ENCODE measurements at places on chromosomes 3 and 15. TPM values are rescaled to one million over a fixed set of nuclear protein-coding genes. Genes with fewer than 3 reads are reported as not detected.

GRCh38 chr3:124702950-124703349, 27.3 kb upstream of the UMPS start:
- DNase-seq, result no peak

GRCh38 chr3:46724424-46724823, 6.8 kb upstream of the PRSS50 start:
- no peak for DNase-seq

DNA sequence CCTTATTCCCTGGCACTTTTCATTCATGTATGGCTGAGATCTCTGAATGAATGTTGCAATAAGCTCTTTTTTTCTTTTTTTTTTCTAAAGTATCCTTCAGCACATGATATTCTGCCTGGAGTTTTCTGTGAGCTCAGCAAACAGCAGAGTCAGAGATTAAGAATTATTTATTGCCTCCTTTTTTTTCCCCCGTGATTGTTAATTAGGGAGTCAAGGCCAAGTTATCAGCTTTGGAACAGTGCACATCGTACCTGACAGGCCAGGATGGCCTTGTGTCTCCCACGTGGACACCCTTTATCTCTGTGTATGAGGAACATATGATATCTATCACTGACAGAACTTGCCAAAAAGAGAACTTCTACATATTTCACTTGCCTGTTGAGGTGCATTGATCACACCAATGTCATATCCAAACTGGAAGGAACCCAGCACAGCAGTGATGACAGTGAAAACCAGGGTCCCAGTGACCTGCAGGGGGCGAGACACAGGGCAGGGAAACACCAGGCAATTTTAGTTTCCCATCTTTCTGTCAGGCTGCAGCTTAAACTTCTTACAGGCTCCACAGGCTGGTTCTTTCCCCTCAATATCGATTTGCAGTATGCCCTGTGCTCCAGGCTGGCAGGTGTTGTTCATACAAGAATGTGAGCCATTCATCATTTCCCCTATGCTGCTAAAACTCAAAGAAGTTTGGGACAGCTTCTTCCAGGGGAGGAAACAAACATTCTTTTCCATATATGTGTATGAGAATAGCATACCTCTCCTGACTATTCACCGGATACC, 8.2 kb downstream of the SLC2A2 start:
- DNase-seq, result no peak

DNA sequence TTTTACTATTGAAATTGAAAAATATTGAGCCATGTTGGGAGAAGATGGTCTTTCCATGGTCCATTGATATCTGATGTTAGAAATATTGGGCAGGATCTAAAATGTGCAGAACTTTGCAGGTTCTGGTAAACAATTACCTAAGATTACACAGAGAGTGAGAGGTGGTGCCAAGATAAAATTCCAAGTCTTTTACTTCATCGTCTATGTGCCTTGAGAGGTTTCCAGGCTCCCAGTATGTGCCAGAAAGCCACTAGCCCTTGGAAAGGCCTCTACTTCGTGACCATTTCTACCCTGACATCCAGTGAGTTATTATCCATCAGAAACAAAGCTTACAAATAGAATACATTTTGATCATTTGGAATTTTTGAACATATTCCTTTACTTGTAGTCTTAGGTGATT, 27.6 kb downstream of the CD200 start:
- DNase-seq, result no peak

- DNase-seq, result no peak
Measured at GRCh38 chr15:84813435-84813834, 3.7 kb upstream of the ALPK3 start.

GRCh38 chr15:75161917-75162414, 39.7 kb upstream of the C15orf39 start:
- no peak for DNase-seq

GRCh38 chr3:197191897-197192296, 106.5 kb downstream of the DLG1 start:
- DNase-seq, result no peak

- DNase-seq, result no peak
Measured at GRCh38 chr3:108623504-108623903, 34.0 kb downstream of the DZIP3 start.

DNA sequence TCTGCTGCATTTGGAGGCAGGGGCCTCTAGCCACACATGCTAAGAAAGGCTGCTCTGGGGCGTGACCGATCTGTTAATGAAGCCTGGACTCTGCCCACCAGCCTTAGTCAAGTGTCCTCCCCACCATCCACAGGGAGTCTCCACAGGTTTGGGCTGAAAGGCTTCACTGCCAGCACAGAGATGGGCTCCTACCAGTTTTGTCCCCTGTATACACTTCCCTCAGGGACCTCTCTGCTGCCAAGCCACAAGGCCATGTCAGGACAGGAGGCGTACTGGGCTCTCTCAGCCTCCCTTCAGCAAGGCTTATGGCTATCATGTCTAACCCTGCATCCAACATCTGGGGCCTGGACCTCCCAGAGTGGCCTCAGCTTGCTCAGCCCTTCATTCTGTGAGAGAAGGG, 23.5 kb downstream of the KIF9 start:
- DNase-seq, result no peak

GRCh38 chr3:100682056-100682853, 27.0 kb upstream of the TFG start:
- no peak for DNase-seq

GRCh38 chr15:52136442-52136980, 23.9 kb upstream of the BCL2L10 start:
- peak; percentile 54 for DNase-seq

GRCh38 chr3:129399145-129399894, 29.1 kb downstream of the EFCAB12 start:
- DNase-seq, result peak; percentile 97

DNA sequence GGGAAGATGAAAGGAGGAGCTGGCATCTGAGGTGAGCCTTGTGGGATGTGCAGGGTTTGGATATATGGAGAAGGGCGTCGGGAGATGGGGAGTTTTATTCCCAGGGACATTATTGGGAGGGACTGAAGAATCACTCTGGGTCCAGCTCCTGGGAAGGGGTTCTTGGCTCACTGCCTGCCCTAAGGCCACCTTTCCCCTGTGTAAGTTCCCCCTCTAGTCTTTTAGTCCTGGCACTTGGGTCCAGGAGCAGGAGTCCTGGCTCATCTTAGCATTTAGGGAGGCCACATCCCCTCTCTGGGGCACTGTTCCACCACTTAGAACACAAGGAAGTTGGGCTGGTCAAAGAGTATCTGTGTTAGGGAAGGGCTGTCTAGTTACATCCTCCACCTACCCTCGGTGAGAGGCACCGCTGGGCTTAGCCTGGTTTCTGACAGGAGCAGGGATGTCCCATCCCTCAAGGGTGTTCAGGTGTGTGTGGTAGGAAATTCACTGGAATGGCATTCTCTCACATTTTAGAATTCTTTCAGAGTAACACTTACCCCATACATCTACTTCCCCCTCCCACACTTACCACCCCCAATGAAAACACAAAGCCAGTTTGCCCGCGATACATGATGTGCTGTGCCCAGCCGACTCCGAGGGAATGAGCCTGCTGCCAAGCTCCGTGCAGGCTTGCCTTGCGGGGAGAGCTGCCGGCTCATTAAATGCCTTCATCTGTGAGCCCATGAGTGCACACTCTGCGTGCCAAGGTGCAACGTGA, 86.7 kb downstream of the FAM43A start:
- no peak for DNase-seq

CEP19 gene
- polyA plus RNA-seq, result 3.5 TPM

RBP2 gene
- 23.5 TPM for polyA plus RNA-seq

GPR15 gene
- not detected for polyA plus RNA-seq
